Left renal pelvis (tissue), 4 donors: ENCODE measurements at places on chromosomes 1 and 21.

- DNase-seq: no peak
Measured at GRCh38 chr1:194710671-194711070, 1524.3 kb upstream of the B3GALT2 start.

- DNase-seq: no peak
Measured at GRCh38 chr21:39375446-39375845, 26.6 kb upstream of the HMGN1 start.

GRCh38 chr21:29351691-29352090 lies 53.0 kb downstream of the BACH1 start:
- no peak for DNase-seq

DNA sequence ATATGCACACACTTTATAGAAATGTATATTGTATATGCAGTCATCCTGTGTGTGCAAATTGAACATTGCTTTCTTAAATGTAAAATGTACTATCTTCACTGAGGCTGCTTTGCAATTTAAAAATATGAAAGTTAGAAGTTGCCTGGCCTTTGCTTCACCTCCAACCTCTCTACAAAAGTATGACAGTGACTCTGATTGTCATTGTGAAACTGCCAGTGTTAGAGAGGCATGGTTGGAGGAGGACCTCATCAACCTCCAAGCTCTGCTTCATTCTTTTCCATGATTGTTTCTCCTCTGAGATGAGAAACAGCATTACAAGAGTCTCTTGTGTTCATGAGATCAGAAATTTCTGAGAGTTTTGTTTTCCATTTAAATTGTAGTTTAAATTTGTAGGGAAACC lies 185.5 kb downstream of the ZC3H11B start:
- no peak for DNase-seq

DNA sequence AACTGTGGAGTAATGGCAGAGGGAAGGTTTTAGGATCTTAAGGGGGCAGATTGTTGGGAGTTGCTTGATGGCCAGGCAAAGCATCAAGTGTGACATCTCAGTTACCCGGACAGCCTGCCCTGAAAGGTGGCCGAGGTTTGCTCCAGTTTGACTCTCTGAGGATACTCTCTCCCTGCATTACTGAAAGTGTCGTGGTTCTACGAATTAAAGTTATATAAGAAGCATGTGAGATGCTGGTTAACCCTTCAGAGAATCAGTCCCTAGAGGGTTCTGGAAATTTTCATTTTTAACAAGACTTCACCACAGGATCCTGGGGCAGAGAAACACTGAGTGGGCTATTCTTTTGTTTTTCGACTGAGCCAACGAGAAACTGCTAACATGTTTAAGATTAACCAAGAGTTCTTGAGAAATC lies 689 bp upstream of the ZNF644 start:
- DNase-seq: no peak

GRCh38 chr1:245938046-245938435 lies 569.0 kb downstream of the SMYD3 start:
- DNase-seq: no peak

DNA sequence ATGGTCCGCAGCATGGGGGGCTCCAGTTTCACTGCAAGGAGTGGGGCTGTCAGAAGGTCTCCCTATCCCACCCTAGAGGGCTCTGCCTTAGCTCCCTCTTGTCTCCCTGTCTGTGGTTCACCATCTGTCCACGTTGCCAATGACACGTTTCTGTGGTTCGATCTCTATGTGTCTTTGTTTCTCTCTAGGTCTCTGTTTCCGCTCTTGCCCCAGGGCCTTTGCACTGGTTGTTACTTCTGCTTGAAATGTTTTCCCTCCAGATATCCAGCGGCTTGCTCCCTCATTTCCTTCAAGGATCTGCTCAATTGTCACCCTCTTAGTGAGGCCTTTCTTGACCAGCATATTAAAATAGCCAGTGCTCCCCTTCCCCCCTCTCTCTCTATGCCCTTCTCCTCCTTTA lies 8.5 kb upstream of the MRPS15 start:
- no peak for DNase-seq

GRCh38 chr1:85585799-85586198 lies 5.2 kb downstream of the CCN1 start:
- no peak for DNase-seq

DNA sequence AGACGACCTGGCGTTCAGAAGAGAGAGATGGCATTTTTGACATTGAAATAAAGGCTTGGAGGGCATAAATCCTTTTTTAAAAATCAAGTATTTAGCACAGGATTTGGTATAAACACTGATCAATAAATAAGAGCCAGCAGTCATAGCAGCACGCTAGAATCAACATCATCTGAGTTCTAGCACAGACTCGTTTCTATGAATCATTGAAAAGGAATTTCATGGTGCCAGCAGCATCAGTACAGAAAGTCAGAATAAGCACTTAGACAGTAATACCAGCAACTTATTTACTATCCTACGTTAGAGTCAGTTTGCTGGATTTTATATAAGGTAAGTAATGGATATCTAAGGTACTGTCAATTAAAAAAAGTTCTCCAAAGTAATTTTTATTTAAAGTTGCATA lies 119.3 kb downstream of the HLCS start:
- DNase-seq: no peak
